ENCODE measurements at places on chromosomes 11 and 22.

GRCh38 chr11:21552911-21553310 is 640.0 kb upstream of the ANO5 start:
- DNase-seq, result no peak
- no peaks in the 10 kb centered on the region for H3K4me1 ChIP-seq
- H3K36me3 ChIP-seq, result no peaks in the 10 kb centered on the region
- H3K4me3 ChIP-seq, result no peak overlapping the region
- H3K27ac ChIP-seq, result no peak overlapping the region
- H3K27me3 ChIP-seq, result no peaks in the 10 kb centered on the region

- peak within 1 kb of the TSS; percentile 92 for H3K27ac ChIP-seq
- H3K36me3 ChIP-seq, result peaks cover 33% of the 10 kb centered on the region
- no peaks in the 10 kb centered on the region for H3K27me3 ChIP-seq
- DNase-seq, result peak; percentile 92
- H3K4me3 ChIP-seq, result peak within 1 kb of the TSS; percentile 64
These were observed at the start of gene NNMT for GRCh38 chr11:114295676-114296604. TSS of gene NNMT (plus strand) at chr11:114296399. CDS start at chr11:114296557, 158 bp downstream.

GRCh38 chr22:48496987-48497650 is 1330.6 kb downstream of the BRD1 start:
- H3K4me3 ChIP-seq, result no peak overlapping the region
- H3K36me3 ChIP-seq, result no peaks in the 10 kb centered on the region
- H3K27me3 ChIP-seq, result no peaks in the 10 kb centered on the region
- no peak overlapping the region for H3K27ac ChIP-seq
- DNase-seq, result no peak

DNA sequence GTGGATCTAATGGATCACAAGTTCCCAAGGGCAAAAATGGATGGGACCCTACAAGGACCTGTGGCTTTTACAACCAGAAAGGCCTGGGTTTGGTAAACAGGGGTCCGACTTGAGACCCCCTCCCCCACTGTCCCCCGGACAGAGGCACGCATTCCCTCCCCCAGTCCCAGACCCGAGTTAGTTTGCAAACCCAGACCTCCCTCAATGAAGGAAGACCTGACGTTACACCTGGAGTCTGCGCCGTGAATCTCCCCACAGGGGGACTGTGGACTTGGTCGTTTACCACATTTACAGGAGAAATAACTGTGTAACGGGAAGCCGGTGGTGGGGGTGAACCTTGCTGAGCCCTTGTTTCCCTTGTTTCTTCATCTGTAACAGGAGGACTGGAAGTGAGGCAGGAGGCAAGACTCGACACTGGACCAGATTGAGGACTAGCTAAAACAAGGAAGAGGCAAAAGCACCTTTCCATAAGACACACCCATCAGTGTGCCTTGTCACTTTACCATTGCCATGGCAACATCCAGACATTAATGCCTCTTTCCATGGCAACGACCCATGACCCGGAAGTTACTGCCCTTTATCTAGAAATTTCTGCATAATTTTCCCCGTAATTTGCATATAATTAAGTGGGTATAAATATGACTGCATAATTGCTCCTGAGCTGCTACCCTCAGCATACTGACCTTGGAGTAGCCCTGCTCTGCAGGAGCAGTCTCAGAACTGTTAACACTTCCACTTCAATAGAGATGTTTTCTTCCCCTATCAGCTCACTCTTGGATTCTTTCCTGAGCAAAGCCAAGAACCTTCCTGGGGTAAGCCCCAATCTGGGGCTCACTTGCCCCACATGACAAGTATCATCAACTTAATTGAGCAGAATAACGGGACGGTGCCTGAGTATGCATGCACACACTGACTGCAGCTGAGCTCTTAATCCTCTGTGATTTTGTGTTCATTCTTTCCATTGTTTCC is 25.4 kb downstream of the PDGFB start:
- no peak overlapping the region for H3K27ac ChIP-seq
- peaks cover 31% of the 10 kb centered on the region for H3K27me3 ChIP-seq
- peak; percentile 27 for DNase-seq
- H3K36me3 ChIP-seq, result no peaks in the 10 kb centered on the region
- no peaks in the 10 kb centered on the region for H3K4me1 ChIP-seq

- DNase-seq, result no peak
- peaks cover 48% of the 10 kb centered on the region for H3K36me3 ChIP-seq
- H3K27me3 ChIP-seq, result no peaks in the 10 kb centered on the region
- H3K4me3 ChIP-seq, result no peak overlapping the region
These were observed 9.0 kb downstream of the POLR3H start for GRCh38 chr22:41535244-41535643.

GRCh38 chr11:1051356-1052132 is 15.0 kb upstream of the MUC6 start:
- H3K4me1 ChIP-seq, result peaks cover 8% of the 10 kb centered on the region
- DNase-seq, result no peak
- H3K27ac ChIP-seq, result no peak overlapping the region

DNA sequence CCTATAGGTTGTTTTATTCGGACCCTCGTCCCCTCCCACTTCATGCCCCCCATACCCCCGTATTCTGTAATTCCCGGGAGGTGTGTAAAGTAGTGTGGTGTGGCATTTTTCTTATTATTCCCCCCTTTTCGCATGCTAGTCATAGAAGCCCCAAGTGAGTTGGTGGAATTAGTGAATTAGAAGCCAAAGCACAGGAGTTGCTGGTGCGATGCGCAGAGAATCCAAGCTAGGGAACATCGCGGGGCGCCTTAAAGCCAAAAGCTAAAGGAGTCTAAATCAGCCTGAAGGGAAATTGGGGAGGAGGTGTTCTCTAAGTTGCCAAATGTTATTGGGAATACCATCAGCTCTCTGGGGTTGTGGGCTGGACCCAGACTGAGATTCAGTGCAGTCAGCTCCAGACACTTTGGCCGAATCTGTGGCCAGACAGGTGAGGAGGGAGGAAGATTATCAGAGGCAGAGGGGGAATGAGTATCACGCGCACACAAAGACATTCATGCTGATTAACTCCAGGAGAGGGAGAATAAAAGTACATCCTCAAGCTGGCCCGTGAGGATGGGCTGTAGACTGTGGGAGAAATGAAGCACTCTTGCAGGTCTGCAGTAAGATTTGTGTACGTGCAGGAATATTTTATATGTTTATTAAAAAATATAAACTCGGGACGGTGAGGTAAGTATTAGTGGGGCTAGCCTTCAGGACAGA is 102.8 kb upstream of the HSD17B12 start:
- H3K4me3 ChIP-seq, result no peak overlapping the region
- H3K27me3 ChIP-seq, result peaks cover 99% of the 10 kb centered on the region
- H3K27ac ChIP-seq, result no peak overlapping the region
- H3K4me1 ChIP-seq, result peaks cover 73% of the 10 kb centered on the region
- DNase-seq, result no peak

GRCh38 chr11:111439901-111440300 is 60.8 kb upstream of the POU2AF1 start:
- H3K4me3 ChIP-seq, result no peak overlapping the region
- H3K4me1 ChIP-seq, result no peaks in the 10 kb centered on the region
- no peaks in the 10 kb centered on the region for H3K36me3 ChIP-seq
- H3K27ac ChIP-seq, result no peak overlapping the region
- DNase-seq, result no peak
